ENCODE measurements at places on chromosomes 5 and 9. TPM values are rescaled to one million over a fixed set of nuclear protein-coding genes. Genes with fewer than 3 reads are reported as not detected.

EGFLAM gene
- total RNA-seq = not detected

GRM6 gene
- total RNA-seq = not detected

MEIKIN gene
- 0.53 TPM for total RNA-seq

ACOT12 gene
- total RNA-seq = not detected

FAM151B gene
- total RNA-seq = 0.38 TPM

PCDH12 gene
- total RNA-seq = not detected

DNA sequence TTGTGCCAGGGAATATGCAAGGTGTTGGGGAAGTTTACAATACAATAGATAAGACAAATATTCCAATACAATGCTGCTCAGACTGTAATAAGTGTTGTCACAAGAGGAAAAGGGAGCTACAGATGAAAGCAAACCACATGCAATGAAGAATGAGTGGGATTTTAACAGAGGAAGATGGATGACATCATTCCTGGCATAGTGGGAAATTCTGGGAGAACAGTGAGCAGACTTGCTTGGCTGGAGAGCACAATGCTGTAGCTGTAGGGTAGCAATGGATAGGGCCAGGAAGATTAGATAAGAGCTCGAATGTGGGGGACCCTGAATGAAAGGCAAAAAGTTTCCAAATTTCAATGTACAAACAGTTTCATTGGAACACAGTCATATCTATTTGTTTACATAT, 9.5 kb upstream of the DPYSL3 start:
- no peak overlapping the region for H3K27ac ChIP-seq
- no peaks in the 10 kb centered on the region for H3K36me3 ChIP-seq
- no peak overlapping the region for H3K4me3 ChIP-seq
- H3K27me3 ChIP-seq = no peaks in the 10 kb centered on the region
- no peak for DNase-seq

DNA sequence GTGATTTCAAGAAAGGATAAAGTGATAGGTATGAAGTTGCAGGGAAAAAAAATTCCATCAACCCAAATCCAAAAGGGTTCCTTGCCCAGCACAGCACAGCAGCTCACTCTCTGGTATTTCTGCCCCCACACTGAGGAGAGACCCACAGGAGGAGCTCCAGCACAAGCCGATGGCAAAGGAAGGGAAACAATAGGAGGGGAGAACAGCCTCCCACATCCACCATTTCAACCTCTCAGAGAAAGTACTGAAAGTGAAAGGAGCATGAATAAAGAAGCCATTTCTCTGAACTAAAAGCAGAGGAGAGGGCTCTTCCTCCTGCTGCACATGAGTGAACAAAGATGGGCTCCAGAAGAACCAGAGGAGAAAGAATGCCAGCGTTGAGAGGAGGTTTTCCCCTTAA, 54.9 kb upstream of the ZSWIM6 start:
- peaks cover 2% of the 10 kb centered on the region for H3K4me1 ChIP-seq
- no peaks in the 10 kb centered on the region for H3K27me3 ChIP-seq
- no peak for DNase-seq
- no peaks in the 10 kb centered on the region for H3K36me3 ChIP-seq
- no peak overlapping the region for H3K4me3 ChIP-seq

DNA sequence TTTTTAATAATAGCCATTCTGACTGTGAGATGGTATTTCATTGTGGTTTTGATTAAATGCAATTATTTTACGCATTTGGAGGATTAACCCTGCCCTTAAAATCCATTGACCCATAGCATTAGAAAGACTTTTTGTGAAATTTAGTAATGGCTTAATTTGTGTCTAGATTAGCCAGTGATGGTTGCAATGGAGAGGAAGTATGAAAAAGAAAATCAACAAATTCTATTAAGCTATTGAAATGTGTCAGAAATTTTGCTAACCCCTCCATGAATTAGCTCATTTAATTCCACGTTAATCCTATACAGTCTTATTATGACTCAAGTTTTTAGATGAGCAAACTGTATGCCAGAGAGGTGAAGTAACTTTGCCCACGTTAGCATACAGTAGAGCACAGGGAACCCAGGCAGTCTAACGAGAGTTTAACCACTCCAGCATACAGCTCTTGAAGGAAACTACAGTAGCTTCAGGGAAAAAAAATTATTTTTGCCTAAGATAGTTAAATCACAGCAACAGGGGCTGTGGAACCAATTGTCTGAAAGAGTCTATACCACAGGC, 158.2 kb upstream of the PPP2R2B start:
- no peak overlapping the region for H3K27ac ChIP-seq
- no peaks in the 10 kb centered on the region for H3K36me3 ChIP-seq
- H3K4me1 ChIP-seq = no peaks in the 10 kb centered on the region
- H3K27me3 ChIP-seq = no peaks in the 10 kb centered on the region
- no peak overlapping the region for H3K4me3 ChIP-seq

All from T-cell (primary cell).